ENCODE measurements at places on chromosomes 4 and X. TPM values are rescaled to one million over a fixed set of nuclear protein-coding genes. Genes with fewer than 3 reads are reported as not detected.

GRCh38 chr4:184802697-184803015 lies 23.1 kb downstream of the ACSL1 start:
- no peak overlapping the region for H3K4me3 ChIP-seq
- H3K4me1 ChIP-seq = no peaks in the 10 kb centered on the region
- no peaks in the 10 kb centered on the region for H3K36me3 ChIP-seq
- H3K27ac ChIP-seq = no peak overlapping the region
- no peak for DNase-seq

GRCh38 chrX:72020788-72021187 lies 110.1 kb downstream of the NHSL2 start:
- H3K4me3 ChIP-seq = no peak overlapping the region
- peaks cover 2% of the 10 kb centered on the region for H3K4me1 ChIP-seq
- peaks cover 5% of the 10 kb centered on the region for H3K27me3 ChIP-seq

DNA sequence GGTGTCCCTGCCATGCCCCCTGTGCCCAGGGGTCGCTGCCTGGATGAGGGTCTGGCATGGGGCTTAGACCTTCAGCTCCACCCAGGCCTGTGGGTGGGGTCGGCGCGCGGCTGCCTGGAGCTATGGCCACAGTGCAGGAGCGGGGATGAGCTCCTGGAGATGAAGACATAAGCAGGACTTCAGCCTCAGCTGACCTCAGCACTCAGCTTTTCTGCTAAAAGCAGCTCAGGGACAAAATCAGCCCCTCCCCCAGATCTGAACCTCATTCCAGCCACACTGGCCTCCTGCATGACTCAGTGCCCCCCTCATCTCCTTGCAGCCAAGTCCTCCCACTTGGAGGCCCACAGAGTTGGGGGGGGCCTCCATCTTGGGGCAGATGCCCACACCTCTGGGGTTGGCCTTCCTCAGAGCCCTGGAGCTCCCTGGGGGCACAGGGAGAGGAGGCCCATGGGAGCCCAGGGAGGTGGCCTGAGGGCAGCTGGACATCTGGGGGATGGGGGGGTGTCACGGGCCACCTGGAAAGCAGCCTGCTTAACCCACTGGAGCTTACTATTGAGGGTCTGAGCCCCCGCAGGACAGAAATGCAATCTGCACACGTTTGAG lies 19.4 kb upstream of the CPLX1 start:
- H3K4me1 ChIP-seq = peaks cover 3% of the 10 kb centered on the region
- no peak overlapping the region for H3K27ac ChIP-seq
- peaks cover 14% of the 10 kb centered on the region for H3K36me3 ChIP-seq
- no peak for DNase-seq
- H3K4me3 ChIP-seq = no peak overlapping the region

CENPVL1 gene
- total RNA-seq = not detected

MECP2 gene
- 60.0 TPM for total RNA-seq

RENBP gene
- total RNA-seq = 19.3 TPM

TIGD4 gene
- total RNA-seq = 1.3 TPM

All from endothelial cell (in vitro differentiated cells).